ENCODE measurements at places on chromosomes 3 and 15. TPM values are rescaled to one million over a fixed set of nuclear protein-coding genes. Genes with fewer than 3 reads are reported as not detected.

DNA sequence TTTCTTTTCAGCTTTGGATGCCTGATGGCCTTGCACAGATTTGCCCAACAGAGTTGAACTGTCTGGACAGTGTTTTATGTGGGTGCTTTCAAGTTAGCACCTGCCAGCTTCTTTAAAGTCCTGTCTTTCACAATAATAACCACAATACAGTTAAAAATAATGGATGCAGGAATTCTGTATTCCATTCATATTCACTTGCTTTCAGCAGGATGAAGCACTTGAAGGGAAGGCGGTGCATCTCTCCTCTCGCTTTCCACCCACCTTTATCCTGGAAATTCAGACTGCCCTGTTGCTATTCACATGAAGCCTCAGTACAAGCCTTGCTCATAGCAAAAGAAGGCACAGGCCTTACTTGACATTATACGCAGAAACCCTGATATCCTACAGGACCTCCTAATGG is 26.5 kb upstream of the GYG1 start:
- no peaks in the 10 kb centered on the region for H3K36me3 ChIP-seq
- H3K27ac ChIP-seq: no peak overlapping the region
- DNase-seq: no peak
- peaks cover 7% of the 10 kb centered on the region for H3K4me1 ChIP-seq

- no peak overlapping the region for H3K4me3 ChIP-seq
- H3K27ac ChIP-seq: no peak overlapping the region
- no peaks in the 10 kb centered on the region for H3K36me3 ChIP-seq
- DNase-seq: no peak
- no peaks in the 10 kb centered on the region for H3K27me3 ChIP-seq
These were observed 108.1 kb upstream of the CCDC54 start for GRCh38 chr3:107269136-107269535.

GRCh38 chr3:97438131-97438530 is 326.4 kb upstream of the ARL6 start:
- no peak for DNase-seq
- H3K4me1 ChIP-seq: no peaks in the 10 kb centered on the region
- H3K27me3 ChIP-seq: no peaks in the 10 kb centered on the region
- H3K4me3 ChIP-seq: no peak overlapping the region

The OSTN gene
- not detected for total RNA-seq

DNA sequence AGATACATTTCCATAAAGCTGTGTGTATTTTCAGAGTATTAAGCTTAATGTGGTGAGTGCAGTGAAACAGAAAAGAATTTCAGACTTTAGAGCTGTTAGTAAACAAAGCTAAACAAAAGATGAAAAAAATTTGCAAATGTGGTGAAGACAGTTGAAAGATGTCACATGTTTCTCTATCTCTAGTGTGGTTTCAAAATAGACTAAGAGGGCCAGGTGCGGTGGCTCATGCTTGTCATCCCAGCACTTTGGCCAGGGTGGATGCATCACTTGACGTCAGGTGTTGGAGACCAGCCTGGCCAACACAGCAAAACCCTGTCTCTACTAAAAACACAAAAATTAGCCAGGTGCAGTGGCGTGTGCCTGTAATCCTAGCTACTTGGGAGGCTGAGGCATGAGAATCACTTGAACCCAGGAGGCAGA is 466.0 kb upstream of the NR2F2 start:
- H3K36me3 ChIP-seq: no peaks in the 10 kb centered on the region
- H3K4me3 ChIP-seq: no peak overlapping the region
- H3K27ac ChIP-seq: no peak overlapping the region
- DNase-seq: peak; percentile 83
- no peaks in the 10 kb centered on the region for H3K4me1 ChIP-seq

All from sigmoid colon (tissue), 7 donors.